HFFc6 (cell line): ENCODE measurements at places on chromosomes 5 and 9. TPM values are rescaled to one million over a fixed set of nuclear protein-coding genes. Genes with fewer than 3 reads are reported as not detected.

The PDE6A gene
- total RNA-seq: not detected in 3 replicates

The GFI1B gene
- total RNA-seq: not detected in 3 replicates

The TLX3 gene
- total RNA-seq: not detected in 3 replicates

The CD180 gene
- not detected in 3 replicates for total RNA-seq
